Stimulated activated naive CD4-positive, alpha-beta T cell (primary cell): ENCODE measurements at places on chromosomes 11 and 22.

DNA sequence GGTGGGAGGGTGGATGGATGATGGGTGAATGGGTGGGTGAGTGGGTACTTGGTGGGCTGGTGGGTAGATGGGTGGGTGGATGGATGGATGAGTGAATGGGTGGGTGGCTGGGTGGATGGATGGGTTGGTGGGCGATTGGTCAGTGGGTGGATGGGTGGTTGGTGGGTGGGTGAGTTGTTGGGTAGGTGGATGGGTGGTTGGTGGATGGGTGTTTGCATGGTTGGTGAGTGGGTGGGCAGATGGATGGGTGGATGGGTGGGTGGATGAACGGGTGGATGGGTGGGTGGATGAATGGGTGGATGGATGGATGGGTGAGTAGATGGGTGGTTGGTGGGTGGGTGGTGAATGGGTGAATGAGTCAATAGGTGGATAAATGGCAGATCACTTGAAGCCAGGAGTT, 43.0 kb upstream of the LRRC32 start:
- no peak for DNase-seq

GRCh38 chr11:129750343-129751292, 65.0 kb upstream of the TMEM45B start:
- peak; percentile 90 for DNase-seq

DNA sequence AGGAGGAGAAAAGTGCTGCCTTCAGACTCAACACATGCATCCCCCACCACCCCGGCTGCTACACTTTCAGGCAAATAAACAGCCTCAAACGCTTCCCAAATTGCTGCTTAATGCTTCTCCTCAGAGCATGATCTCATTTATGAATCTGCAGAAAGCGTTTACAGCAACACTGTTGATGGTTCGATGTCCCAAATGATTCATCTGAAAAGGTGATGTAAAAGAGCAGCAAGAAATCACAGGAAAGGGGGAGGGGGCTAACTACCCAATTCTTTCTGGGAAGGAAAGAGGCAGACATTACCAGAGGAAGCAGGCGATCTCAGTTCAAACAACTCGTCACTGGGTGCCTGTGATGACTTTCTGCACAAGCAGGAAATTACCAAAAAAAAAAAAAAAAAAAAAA, 119.6 kb downstream of the TENM4 start:
- DNase-seq, result no peak

DNA sequence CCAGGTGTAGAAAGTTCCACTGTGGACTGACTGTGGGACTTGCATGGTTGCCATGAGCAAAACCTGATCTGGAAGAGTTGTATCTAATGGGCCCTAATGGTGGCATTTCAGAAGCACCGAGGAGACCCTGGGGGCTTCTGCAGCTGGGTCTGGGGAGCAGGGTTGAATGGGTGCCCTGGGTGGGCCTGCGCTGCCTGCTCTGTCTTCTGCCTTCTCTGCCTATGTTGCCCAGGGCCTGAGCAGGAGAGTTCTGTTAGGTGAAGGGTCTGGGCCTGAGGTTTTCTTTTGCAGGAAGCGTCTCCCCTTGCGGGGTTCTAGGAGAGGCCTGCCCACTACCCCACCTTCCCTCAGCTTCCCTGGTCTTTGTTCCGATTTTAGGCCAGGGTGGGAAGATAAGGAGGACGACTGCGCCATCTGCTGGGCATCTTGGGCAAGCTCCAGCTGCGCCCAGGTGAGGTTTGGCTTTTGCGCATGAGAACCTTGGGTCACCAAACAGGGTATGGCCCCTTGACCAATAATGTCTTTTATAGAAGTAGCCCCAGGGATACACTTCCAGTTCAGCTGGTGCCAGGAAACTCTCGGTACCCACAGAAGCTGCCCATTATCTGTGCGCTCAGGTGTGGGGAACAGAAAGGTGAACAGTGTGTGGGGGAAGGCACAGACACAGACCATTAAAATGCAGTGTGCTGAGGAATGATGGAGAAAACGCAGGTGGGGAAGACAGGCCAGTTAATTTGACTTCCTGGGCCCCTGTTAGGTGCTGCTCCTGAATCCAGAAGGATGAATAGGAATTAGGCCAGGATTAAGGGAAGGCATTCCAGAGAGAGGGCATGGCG, 23.2 kb downstream of the COMMD9 start:
- DNase-seq, result peak; percentile 45
